Activated CD4-positive, alpha-beta T cell treated with anti-CD3 and anti-CD28 coated beads, Interleukin-2, Interleukin-6, amounts not matched to agents 100 ng/mL and 50 ng/mL, durations not matched to agents 16 hours and 8 hours (primary cell): ENCODE measurements at places on chromosomes 16 and 17.
A peak's percentile ranks its signal among the peaks of the same experiment; 100 is the strongest.

DNA sequence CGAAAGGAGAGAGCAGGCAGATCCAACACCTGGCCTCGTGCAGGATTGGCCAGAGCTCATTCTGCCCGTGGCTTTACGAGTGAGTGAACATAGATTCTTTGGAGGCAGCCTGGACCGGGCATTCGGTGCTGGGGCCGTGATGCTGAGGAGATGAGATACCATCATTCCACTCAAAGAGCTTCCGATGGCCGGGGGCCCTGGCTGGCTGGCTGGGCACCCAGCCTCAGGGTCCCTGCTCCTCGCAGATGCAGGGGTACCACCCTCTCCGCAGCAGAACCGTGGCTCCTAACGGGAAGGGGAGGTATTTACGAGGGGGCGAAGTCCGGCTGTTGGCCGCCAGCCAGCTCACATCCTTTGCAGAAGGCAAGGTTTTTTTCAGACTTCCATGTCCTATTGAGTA, 66.1 kb upstream of the FOXF1 start:
- DNase-seq = no peak

DNA sequence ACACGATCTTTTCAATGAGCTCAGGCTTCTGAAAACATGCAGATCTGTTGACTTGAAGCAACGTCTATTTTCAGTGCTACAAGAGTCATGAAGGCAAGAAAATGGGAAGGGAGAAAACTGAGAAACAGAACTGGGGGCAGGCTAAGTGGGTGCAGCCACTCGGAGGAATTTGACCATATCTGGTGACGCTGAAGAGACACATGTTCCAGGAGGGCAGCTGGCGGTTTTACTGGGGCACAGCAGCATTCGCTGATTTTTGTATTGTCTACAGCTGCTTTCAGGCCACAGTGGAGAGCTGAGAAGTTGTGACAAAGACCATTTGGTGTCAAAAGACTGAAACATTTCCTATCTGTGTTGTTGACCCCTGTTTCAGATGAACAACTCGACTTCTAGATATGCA, 103.0 kb upstream of the ELAC2 start:
- DNase-seq = no peak

- DNase-seq = no peak
Measured at GRCh38 chr16:12511308-12511707, 292.4 kb downstream of the CPPED1 start.

GRCh38 chr17:67970783-67971182, 25.5 kb downstream of the C17orf58 start:
- no peak for DNase-seq

DNA sequence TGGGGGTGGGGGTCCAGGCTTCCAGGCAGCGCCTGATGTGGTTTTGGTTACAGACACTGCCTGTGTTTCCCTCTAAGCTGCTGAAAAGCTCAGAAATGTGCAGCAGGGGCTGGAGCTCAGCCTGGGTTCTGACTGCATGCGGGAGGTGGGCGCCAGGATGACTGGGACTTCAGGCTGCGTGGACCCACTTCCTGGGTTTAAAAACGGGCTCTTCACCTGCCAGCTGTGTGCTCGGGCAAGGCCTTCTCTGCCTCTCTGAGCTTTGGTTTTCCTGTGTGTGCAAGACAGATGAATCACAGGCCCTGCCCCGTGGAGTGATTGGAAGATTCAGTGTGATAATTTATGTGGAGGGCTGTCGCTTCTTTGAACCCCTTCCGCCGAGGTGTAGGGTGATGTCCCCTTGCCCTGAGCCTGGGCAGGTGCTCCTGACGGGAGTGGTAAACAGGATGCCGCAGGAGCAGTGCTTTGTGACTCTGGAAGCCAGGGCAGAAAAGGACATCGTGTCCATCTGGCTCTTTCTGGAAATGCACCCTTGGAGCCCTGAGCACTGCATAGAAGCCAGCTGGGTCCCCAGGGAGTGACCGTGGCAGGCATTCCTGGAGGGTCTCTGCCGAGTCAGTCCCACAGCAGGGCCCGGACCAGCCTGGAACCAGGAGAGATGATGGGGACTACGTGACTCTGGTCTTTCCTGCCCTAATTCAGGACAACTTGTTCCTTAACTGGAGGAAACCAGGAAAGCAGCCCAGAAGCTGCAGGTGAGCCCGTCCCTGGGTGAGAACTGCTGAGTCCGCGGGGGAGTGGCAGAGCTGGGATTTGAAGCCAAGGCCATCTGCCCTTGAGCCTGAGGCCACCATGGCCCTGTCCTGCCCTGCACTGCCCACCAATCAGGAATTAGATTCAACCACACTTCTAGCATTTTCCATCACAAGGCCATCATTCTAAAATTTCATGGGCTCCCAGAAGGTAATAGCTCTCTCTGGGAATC, 28.5 kb upstream of the SLC7A5 start:
- peak; percentile 92 for DNase-seq

GRCh38 chr16:25580041-25580440, 111.7 kb upstream of the HS3ST4 start:
- DNase-seq = no peak

- DNase-seq = no peak
Measured at GRCh38 chr16:17272716-17273115, 198.0 kb downstream of the XYLT1 start.

DNA sequence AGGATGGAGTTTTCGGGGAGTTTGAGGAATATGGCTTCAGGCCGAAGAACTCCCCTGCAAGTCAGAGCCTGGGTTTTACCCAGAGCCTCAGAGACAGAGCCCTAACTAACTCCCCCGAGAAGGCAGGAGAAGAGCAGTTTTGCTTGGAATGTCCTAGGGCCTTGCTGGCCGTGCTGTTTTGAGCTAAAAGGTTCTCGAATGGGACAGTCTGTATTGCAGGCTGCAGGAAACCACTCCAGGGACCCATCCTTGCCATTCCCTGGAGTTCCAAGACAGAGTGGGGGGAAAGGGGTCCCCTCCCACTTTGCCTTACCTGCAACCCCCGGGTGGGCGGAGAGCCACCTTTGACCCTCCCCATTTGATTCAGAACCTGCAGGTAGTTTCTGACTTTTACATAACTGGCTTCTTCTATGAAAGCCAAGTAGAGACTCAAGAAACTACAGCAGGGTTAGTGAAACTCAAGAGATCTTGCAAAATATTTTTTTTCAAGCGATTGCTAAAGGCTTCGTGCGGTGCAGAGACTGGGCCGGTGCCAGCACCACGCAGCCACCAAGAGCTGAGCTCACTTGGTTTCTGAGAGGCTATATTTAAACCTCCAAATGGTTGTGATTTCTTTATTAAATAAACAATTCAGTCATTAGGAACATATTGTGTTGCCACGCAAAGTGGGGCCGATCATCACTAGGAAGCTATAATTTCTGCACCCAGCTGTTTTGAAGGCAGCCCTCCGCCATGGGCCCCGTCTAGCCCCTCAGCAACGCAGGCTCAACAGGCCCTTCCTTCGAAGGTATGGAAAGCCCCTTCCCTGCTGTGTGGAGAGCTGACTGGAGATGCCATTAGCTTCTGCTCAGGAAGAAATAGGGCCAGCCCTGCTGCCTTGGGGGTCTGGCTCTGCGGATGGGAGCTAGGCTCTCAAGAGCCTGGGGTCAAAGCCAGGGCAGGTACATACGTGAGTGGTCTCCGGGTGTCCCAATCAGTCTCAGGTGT, 223.0 kb downstream of the NTN1 start:
- DNase-seq = no peak

GRCh38 chr16:21083729-21084268, 66.8 kb downstream of the DNAH3 start:
- DNase-seq = peak; percentile 57

DNA sequence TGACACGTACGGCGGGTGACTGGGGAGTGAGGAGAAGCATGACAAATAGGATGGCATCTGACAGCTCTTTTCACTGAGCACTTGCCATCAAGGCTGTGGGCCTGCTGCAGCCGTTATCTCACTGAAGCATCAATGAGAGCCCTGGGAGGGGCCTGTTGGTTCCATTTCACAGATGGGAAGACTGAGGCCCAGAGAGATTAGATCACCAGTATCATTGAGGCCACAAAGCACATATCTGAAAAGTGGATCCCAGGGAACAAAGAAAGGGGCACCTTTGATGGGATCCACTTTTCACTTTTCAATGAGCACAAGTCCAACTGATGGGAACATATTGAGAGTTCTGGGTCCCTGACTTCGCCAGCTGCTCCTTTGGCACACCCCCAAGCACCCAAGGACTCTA, 144.4 kb upstream of the LHX1 start:
- no peak for DNase-seq

- no peak for DNase-seq
Measured at GRCh38 chr17:48215583-48216139, 108.1 kb downstream of the SNX11 start.

- DNase-seq = no peak
Measured at GRCh38 chr17:80354336-80354735, 60.6 kb upstream of the ENDOV start.

DNA sequence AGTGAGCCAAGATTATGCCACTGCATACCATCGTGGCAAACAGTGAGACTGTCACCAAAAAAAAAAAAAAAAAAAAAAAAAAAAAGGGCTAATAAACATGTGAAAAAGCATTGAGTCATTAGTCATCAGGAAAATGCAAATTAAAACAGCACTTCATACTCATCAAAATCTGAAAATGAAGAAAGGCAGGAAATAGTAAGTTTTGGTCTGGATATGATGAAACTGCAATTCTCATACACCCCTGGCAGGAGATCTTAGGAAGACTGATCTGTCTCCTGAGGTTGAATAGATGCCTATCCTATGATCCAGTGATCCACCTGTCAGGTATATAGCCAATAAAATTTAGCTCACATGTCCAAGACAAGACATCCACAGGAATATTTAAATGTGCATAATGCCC, 212.7 kb downstream of the CPPED1 start:
- peak; percentile 19 for DNase-seq

DNA sequence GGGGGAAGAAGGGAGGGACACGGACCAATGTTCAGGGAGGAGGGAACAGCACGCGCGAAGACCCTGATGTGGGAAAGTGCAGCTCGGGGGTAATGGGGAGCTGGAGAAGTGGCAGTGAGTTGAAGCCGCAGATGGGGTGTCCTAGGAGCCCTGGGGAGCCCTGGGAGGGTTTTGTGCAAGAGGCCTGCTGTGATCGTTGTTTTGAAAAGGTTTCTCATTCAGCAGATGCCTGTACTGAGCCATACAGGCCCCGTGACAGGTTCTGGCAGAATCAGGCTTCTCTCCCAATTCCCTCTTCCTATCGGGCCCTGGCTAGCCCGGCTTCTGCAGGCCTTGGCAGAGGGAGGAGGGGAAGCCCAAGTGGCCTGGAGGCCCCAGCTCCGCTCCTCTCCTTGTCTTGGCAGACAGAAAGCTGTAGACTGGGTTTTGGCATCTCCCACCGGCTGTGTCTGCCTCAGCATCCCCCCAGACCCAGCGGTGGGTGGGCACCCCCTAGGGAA, 38.4 kb upstream of the EMP2 start:
- DNase-seq = no peak

- DNase-seq = no peak
Measured at GRCh38 chr17:27947005-27947406, 53.8 kb upstream of the LYRM9 start.

GRCh38 chr17:10251212-10251948, 53.0 kb upstream of the GAS7 start:
- peak; percentile 48 for DNase-seq

GRCh38 chr16:77063676-77064016, 127.3 kb upstream of the MON1B start:
- DNase-seq = no peak

DNA sequence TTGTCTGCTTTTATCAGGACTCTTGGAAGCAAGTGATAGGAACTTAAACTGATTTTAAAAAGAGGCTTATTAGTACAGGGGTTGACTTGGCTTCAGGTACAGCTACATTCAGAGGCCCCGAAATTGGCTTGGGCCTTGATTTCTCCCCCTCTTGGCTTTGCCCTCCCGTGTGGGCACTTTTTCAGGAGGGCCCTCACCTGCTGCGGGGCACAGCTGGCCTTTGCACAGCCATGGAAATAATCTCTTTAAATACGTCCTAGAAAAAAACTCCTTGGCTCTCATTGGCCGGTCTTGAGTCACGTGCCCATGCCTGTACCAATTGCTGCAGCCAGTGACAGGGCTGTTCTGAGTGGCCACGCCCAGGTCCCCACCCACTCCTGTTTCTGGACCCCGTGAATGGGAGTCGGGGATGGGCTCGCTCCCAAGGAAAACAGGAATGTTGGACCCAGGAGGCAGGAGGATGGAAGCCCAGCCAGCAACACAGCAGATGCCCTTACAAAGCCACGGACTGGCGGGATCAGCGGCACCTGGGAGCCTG, 15.0 kb downstream of the CA5A start:
- no peak for DNase-seq

DNA sequence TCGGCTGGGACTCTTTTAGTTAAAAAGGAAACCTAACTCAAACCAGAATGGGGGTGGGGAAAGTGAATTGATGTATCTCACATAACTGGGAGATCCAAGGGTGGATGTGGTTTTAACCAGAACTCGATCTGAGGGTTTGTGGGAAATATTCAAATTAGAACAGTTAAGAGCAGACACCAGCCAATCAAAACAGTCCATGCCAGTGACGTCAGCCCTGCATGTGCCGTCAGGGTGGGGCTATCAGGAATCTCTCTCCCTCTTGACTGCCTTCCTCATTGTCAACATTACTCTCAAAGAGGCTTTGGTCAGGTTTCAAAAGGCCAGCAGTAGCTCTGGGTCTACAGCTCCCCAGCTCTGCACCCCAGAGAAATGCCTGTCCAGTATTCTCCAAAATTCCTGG, 94.2 kb upstream of the HSBP1 start:
- no peak for DNase-seq

DNA sequence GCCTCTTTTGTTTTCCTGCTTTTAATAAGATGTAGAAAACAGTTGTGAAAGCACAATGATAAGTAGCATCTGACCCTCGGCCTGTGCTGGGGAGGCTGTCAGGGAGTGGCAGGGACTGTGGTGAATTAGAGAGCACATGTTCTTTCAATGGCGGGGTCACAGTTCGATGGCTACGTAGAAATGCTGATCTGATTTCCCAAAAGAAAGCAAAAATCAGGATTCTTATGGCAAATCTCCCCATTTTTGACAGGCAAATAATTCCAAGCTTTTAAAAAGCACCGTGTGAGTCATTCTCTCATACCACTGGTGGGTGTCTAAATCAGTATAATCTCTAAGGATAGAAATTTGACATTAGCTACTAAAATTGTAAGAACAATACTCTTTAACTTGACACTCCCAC, 4.2 kb upstream of the MAPK7 start:
- no peak for DNase-seq

DNA sequence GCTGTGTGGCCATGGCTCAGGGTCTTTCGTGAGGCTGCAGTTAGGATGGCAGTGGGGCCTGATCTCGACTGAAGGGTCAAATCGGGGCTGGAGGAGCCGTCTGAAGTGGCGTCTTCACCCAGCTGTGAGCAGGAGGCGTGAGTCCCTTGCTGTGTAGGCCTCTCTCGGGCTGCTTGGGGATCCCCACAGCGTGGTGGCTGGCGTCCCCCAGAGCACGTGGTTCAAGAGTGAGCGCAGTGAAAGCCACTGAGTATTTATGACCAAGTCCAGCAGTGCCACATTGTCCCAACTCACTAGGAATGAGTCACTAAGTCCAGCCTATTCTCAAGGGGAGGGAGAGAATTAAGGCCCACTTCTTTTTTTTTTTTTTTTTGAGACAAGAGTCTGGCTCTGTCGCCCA, 11.7 kb upstream of the TCF25 start:
- no peak for DNase-seq
